ENCODE measurements at places on chromosomes 5 and 9.

DNA sequence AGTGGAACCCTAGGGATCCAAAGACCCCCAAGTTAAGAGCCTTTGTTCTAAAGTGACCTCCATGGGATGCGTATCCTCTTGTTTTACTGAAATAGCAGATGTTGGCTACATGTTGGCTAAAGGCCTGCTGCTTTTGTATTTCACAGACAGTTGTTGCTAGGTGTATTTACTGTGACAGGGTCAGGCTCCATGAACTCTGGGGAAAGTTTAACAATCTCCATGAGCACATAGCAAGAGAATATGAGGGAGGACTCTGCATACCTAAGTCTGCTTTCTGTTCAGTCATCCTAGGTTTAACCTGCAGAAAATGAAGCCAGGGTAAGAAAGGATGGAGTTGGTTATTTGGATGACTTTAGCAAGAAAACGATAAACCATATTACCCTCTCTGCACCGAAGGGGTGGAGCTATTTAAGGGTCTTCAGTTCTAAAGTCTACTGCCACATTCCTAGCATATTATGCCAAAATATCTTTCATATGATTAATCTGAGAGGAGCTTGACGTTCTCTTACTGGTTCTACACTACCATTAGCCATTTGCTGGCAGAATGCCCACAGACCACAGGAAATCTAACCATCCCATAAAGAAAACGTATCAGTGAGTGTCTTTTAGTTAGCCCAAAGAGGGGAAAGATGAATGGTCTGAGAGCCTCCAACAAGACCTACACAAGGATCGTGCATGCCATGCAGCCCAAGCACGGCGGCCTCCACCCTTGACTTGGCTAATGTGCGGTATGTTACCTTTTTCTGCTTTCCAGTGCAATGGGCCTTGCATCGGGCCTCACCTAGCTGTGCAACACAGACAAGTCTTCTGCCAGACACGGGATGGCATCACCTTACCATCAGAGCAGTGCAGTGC lies 127.8 kb downstream of the SAXO1 start:
- peak; percentile 87 for DNase-seq

DNA sequence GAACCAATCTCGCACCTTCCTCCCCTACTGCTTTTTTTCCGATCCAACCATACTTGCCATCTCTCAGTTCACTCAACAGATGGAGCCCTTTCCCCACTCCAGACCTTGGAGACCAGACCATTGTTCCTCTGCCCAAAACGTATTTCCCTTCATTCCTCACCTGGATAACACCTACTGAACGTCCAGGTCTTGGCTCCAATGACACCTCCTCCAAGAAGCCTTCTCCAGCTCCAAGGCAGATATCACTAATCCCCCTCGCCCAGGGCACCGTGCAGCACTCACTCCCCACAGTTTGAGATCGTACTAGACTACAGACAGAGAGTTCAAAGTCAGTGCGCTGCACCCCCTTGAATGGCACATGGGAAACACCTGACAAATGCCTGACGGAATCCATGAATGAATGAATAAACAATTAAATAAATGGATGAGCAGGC lies 47.1 kb upstream of the AKNA start:
- DNase-seq = peak; percentile 52

DNA sequence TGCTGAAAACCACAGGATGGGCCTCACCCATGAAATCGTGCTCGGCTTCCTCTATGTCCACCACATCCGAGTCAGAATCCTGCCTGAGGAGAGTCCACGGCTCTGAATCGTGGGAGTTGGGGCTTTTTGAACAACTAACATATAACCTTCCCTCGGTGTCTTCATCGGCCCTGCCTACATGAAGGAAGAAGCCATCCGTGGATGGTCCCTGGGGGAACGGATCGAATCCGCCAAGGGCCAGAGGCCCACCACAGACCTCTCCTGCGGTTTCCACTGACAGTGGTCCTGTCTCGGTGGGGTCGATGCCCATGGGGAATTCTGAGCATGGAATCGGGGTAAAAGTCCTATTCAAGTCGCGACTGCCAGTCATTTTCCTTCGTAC lies 85.0 kb downstream of the CAMSAP1 start:
- no peak for DNase-seq

DNA sequence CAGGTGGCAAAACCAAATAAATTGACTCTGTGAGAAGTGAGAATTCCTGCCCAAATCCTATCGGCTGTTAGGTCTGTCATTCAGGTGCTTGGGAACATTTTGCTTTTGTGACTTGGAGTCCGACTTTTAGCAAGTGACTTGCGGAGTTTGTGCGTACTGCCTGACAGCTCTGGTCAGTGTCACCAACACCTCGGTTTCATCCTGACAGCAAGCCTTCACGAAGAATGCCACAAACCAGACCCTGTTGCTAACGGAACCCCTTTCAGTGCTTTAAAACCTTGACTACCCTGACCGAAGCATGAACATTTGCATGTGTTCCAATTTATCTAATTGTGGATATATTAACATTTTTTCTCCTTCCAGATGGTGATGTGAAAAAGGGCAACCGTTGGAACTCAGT lies 26.5 kb downstream of the LIX1 start:
- DNase-seq = no peak

- peak; percentile 69 for DNase-seq
These were observed 81.9 kb upstream of the FAM169A start for GRCh38 chr5:74948031-74948546.

DNA sequence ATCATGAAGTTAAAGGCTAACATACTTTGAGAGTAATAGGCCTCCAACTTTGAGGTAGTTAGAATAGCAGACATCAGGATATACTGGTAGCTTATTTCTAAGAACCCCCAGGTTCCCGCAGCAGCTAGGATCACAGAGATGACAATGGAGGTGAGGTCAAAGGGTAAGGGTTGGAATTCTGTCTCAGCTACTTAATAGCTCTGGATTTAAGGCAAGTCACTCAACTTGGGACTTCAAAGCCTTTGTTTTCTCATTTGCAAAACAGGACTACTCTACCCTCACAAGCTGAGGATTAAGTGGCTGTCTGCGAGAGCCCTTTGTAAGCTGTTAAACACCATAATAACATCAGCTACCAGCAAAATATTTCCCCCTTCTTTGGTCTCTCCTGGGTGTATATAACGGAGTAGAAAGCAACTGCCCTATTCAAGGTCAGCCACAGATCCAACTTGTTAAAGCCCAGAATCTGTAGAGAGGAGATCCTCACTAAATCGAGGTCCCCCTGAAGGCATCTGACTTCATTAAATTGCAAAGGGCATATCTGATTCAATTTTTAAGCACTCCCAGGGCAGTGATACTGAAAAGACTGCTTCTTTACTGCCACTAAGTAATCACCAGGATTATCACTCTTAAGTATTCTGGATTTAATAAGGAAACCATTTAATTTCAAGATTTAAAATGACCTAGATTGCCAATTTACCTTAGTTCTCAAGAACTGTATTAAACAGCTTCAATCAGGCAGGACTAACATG lies 104.7 kb downstream of the DCP2 start:
- DNase-seq = no peak

DNA sequence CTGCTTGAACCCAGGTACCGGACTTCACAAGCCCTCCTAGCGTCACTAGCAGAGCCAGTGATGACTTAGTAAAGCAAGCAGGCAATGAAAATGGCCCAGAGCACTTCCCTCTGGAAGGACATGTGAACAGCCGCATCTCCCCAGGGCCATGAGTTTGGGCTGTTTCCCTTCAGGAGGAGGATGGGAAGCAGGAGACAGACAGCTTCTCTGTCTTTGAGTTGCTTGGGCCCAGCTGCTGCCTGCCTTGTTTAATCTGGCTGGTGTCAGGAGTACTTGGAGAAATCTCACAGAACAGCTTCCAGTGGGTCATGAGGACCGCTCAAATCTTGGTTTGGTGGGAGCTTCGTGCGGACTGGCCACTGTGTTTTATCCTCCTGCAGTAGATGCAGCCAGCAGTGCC lies 25.4 kb upstream of the WWC1 start:
- DNase-seq = no peak

DNA sequence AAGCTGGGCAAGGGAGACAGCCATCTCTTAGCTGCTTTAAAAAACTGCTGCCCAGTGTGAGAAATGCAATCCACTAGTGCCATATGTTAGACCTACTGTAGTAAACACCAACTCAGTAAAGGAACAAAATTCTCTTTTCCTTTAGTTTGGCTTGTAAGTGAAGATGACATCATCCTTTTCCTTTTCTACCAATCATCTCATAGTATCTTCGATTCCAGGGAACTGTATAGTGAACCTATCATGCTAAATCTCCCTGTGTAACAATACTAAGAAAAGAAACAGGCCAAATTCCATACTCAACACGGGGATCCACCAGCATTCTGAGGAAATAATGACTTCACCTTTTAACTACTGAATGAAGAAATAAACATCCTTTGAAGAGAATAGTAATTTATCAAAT lies 100.1 kb downstream of the RAPGEF6 start:
- DNase-seq = no peak

DNA sequence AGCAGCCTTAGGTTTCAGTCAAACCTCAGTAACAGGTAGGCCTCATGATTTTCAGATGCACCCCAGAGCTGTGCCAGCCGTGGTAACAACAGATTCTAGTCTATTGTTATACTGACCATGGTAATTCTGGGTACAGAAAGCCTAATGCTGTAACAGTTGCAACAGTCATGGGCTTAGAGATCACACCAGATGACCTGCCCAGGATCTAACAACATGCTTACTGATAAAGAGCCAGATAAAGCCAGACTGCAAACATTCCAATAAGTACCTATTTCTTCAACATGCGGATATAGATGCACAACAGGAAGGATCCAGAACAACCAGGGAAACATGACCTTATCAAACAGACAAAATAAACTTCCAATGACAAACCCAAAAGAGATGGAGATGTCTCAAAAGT lies 42.8 kb downstream of the CERT1 start:
- DNase-seq = no peak

DNA sequence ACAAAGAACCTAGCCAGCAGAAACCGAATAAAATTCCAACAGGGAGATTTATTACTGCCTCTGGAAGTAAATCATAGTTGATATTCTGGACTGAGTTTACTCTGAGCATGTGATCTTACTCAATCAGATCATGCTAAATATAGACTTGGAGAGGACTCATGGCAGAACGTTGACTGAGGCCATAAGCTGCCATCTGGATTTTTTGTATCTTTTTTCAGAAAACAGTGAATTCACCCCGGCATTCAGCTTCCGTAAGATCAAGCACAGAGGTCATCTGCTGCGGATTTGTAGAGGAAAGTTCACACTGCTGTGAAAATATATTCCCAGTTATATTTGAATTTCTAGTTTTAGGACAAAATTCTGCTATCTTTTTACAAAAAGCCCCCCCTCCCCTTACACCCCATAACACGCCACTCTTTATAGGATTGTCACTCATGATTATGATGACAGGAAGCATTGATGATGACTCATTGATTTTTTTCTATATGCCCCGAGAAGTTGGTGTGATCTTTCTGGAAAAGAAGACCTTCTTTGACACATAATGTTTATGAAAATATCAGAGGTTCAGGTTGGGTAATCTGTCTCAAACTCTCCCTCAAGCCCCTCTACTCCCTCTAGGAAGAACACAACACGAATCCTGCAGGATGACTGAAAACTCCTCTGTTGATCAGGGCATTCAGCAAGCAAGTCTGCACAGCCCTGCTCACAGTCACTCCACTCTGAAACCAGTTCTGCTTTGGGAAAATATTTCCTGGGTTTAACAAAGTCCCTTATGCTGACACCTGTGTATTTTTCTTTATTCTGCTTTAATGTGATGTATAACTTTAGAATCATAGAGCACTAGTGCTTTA lies 70.8 kb downstream of the NXNL2 start:
- DNase-seq = peak; percentile 72

DNA sequence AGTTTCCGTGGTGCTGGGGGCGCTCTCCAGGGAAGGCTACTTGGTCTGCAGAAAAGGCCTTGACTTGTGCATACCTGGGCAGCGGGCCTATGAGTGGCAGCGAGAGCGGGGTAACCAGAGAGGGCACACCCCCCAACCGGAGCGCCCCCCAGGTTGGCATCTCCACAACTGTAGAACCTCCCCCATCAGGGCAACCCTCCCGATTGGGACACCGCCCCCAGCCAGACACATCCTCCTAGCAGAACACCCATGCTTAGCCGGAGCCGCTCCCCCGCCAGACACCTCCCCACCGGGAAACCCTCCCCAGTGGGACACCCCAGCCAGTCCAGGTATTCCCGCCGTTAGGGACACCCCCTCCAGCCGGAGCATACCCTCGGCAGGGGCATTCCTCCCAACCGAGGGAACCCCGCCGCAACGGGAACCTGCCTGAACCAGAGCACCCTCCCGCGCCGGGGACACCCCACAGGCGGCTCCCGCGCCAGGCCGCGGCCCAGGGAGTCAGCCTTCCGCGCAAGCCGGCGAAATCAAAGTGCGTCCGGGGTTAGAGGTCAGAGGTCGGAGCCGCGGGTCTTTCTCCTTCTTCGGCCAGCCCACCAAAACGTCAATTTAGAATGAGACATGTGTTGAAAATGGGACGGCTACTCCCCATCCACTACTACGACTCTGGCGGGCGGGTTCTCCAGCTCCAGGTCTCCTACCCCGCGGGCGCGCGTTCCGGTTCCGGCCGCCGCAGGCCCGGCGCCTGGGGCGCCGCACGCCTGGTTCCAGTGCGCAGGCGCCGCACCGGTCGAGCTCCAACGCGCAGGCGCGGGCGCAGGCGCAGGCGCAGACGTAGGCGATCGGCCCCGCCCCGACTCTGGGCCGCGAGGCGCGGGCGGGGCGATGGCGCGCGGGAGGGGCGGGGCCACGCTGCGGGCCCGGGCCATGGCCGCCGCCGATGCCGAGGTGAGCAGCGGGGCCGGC lies at the start of gene EHMT1:
Gene EHMT1, plus strand, starts transcription at position 901 of the 963 bp plus-strand sequence. Its CDS starts 24 bp downstream, at position 925.
- DNase-seq = peak; percentile 85

GRCh38 chr9:19119801-19120440 lies 7.4 kb downstream of the PLIN2 start:
- no peak for DNase-seq

- no peak for DNase-seq
These were observed 12.2 kb downstream of the KLHL9 start for GRCh38 chr9:21322911-21323461.
